Jurkat, Clone E6-1 (cell line): ENCODE measurements at places on chromosomes 7 and 10.

GRCh38 chr10:131654471-131655087 is 246.2 kb upstream of the PPP2R2D start:
- no peak for DNase-seq

- no peak for DNase-seq
Observed at GRCh38 chr10:26950934-26951333, 90.2 kb upstream of the ABI1 start.

DNA sequence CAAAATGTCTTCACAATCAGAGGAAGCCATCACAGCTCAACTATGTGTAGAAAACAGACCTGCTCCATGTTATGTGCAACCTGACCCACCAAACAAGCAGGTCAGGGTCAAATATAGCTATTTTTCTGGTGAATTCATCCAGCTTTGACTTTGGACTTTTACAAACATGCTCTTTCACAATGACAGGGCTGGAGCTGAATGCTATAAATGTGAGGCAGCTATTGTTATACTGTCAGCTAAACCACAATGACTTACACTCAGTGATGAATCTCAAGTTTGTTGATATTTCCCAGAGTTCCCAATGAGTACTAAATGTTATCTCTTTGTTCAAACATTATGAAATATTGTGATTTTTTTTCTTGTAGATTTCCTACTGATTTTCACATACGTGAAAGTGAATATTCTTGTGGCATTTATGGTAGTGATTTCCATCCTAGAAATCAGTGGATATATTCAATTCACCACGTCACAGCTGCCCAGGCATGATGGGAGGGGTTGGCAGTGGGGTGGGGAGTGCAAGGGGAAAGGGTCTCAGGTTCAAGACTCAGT is 2.5 kb upstream of the ITIH2 start:
- no peak for DNase-seq

GRCh38 chr7:145644426-145645134 is 472.0 kb upstream of the CNTNAP2 start:
- DNase-seq, result no peak

DNA sequence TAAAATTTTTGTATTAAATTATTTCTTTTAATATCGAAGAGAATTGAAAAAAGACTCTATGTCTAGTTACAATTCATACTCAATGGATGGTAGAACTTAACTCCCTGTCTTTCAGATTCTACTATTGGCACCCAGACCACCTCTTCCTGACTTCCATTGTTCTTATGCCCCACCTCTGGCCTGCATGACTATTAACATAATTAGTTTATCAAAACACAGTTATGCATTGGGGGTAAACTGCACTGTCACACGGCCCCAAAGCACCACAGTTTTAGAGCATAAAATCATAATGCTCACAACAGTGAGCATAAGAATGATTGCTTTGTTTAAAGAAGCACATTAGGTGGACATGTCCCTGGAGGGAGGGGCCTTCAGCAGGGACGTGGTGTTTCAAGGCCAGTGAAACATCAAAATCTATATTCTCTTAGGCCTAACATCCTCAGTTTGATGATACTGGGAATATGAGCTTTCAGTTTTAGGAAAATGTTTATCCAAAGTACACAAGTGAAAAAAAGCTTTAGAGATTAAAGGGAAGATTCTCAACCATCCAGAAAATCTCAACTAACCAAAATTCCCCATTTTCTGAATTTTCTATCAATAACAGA is 79.8 kb downstream of the NRP1 start:
- DNase-seq, result no peak

DNA sequence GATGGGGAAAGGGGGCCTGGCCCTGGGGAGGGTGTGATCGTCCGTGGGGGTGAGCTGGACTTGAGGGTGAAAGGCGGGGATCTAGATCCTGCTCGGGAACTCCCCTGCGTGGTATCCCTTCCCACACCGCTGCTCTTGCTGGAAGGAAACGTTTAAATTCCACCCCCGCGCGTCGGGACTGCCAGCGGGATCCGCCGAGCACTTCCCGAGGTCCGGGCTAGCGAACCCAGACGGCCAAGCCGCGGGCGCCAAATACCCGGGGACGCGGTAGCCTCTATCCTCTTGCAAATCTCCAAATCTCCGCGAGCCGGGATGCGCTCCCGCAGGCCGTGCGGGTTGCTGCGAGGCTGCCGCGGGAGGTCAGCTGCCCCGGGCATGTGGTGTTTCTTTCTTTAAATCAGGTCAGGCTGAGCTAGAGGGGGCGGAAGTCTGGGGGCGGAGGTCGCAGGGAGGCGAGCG is 904 bp downstream of the NPTX2 start:
- DNase-seq, result no peak

DNA sequence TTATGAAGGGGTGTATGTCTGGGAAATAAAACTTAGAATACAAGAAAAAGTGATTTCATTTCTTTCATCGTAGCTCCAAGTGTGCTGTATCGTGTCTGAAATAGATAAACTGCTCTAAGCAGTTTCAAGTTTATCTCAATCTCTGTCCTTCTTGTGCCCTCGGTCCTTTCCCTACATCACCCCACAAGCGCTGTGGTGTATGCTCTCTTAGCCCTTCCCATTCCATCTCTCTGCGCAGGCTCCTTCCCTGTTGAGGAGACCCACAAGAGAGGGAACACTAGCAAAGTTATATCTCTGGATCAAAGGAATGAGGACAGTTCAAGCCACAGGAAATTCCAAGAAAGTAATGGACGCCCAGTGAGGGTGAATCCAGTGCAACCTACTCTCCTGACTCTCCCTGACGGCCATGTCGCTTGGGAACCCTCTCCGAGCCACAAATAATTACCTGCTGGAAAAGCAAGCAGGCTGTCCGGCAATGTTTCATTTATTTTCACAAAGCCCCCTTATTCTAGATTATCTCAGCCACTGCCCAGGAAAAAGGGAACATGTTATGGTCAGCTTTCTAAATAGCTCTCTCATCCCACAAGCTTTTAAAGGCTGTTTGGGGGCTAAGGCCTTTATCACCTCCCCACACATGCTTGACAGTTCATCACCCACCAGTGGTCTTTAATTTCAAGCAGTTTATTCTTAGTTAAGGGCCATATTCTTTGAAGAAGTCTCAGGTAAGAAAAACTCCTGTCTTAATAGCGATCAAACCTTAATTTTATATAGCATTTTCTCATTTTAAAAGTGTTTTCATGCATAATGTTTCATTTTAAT is 34.8 kb downstream of the LRRC4 start:
- DNase-seq, result no peak
